Renal cortex interstitium (tissue), 15 donors: ENCODE measurements at places on chromosomes 7 and 10. TPM values are rescaled to one million over a fixed set of nuclear protein-coding genes. Genes with fewer than 3 reads are reported as not detected.

- no peak for DNase-seq
Measured at GRCh38 chr7:37096341-37096740, 352.3 kb downstream of the ELMO1 start.

- DNase-seq: no peak
Measured at GRCh38 chr7:36719083-36719632, 5.1 kb downstream of the AOAH start.

DNA sequence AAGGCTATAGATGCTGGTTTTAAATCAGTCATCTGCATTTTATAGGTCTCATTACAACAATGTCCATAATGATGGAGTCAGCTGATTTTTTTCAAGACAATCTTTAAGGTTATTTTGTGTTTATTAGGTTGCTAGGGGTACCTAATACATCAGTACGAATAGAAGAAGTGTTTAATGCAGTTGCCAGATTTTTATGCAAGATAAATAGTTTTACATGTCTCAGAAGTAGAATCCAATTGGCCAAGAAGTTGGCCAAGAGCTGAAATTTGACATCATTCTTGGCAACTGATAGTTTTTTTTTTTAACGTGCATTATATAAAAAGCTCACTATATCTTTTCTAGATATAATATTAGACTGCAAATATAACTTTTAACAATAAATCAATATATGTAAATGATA lies 208.5 kb downstream of the TRIL start:
- no peak for DNase-seq

DNA sequence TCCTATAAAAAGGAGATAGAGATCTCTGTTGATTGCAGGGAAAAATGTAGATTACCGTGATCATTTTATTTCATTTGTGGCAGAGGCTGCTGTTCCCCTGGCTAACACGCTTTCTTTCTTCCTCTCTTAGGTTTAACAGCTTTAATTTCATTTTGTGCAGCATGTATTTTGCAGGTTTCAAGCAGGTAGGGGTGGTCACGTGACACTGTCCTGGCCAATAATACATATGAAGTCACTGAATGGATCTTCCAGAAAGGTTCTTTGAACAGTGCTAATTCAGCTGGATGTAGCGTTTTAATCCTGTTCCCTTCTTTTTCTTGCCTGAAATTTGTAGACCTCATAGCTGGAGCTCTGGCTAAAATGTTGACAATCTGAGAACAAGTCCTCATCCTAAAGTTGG lies 3.6 kb upstream of the EPHB6 start:
- DNase-seq: no peak

GRCh38 chr10:60479305-60480020 lies 89.8 kb upstream of the ANK3 start:
- no peak for DNase-seq

- DNase-seq: no peak
Measured at GRCh38 chr10:73433538-73433867, at the start of gene MSS51. Gene MSS51, minus strand, starts transcription at chr10:73433561. Its CDS starts 5,277 bp downstream, at chr10:73428284.

DNA sequence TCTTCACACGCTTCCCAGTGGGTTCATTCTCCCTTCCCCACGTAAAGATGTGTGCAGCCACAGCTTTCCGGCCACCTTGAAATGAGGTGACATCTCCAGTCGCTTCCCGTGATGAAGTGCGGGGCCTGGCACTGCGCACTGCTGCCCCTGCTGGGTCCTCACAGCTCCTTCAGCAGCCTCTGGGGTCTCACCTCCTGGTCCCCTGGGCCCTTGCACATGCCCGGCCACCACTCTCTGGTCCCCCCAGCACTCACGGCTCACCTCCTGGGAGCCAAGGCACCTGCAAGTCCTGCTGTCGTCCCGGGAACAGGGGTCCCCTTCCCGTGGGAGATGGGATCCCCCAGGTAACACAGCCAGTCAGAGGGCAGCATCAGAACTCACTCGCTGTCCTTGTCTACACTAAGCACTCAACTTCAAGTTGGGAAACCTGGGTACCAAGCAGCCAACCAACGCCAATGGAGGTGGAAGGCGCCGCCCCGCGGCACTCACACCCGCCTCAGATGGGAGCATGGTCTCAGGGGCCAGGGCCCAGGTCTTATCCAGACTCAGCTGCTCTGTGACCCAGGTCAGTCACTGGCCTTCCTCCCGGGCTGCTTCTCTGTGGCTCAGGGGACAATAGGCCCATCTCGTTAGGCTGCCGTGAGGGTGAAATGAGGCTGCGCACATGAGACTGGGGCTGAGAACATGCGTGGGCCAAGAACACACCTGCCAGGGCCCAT lies 176.2 kb downstream of the PTPRN2 start:
- no peak for DNase-seq

GRCh38 chr7:131047651-131048304 lies 279.9 kb upstream of the MKLN1 start:
- no peak for DNase-seq

DNA sequence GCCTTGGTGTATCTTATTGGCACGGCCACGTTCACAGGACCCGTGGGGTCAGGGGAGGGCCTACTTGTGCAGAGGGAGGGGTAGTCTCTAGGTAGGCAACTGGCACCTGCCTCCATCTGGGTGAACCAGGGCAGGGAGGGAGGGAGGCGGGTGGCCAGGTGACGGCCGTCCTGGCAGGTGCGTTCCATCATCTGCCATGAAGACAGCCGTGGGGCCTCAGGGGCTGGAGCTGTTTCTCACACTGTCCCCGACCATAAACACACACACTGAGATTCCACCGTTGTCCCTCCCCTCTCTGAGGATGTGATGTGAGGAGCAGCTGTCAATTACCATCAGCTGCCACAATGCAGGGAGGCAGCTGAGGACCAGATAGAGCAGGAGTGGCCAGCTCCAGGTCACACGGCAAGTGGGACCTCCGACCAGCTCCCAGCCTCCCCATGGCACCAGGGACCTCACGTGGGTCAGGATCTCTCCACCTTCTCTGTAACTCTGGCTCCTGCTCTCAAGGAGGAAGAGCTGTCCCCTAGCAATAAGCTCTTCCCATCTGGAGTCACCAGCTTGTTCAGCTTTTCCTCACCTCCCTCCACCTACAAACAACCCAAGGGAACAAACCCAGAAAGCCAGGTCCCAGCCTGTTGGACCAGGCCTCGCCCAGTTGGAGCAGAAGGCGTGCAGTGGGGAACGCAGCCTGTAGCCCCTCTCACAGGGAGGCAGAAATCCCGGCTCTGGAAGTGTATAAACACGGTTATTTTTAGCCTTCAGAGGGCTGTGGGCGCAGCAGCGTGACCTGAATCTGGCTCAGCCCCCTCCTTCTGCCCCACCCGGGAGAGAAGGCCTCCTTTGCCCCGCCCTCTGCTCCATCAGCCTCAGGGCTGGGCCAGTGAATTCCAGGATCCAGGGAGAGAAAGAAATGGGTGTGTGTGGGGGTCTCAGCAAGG lies 33.1 kb downstream of the ZMIZ1 start:
- DNase-seq: peak; percentile 82

GRCh38 chr10:31064348-31064747 lies 32.7 kb upstream of the ZNF438 start:
- no peak for DNase-seq

- DNase-seq: peak; percentile 33
Measured at GRCh38 chr7:102992938-102993717, 80.3 kb downstream of the LRRC17 start.

GRCh38 chr10:131245475-131246059 lies 66.0 kb downstream of the TCERG1L start:
- no peak for DNase-seq

- no peak for DNase-seq
Measured at GRCh38 chr10:80529604-80530003, 8.1 kb upstream of the SH2D4B start.

GRCh38 chr10:9596368-9596920 lies 1421.2 kb upstream of the CELF2 start:
- no peak for DNase-seq

PRSS37 gene
- polyA plus RNA-seq: 0.30 TPM

SAMD9 gene
- polyA plus RNA-seq: 5.2 TPM

CALY gene
- polyA plus RNA-seq: 0.70 TPM

MKI67 gene
- 49.5 TPM for polyA plus RNA-seq

MMP21 gene
- polyA plus RNA-seq: 0.51 TPM

SPDYE9 gene
- 0.20 TPM for polyA plus RNA-seq

CRYGN gene
- 5.6 TPM for polyA plus RNA-seq

OR2A1 gene
- polyA plus RNA-seq: 1.1 TPM

SLC13A1 gene
- 24.0 TPM for polyA plus RNA-seq

CFAP58 gene
- 0.47 TPM for polyA plus RNA-seq

KIAA1217 gene
- 93.4 TPM for polyA plus RNA-seq
